T47D (cell line): ENCODE measurements at places on chromosomes 1 and 21.

DNA sequence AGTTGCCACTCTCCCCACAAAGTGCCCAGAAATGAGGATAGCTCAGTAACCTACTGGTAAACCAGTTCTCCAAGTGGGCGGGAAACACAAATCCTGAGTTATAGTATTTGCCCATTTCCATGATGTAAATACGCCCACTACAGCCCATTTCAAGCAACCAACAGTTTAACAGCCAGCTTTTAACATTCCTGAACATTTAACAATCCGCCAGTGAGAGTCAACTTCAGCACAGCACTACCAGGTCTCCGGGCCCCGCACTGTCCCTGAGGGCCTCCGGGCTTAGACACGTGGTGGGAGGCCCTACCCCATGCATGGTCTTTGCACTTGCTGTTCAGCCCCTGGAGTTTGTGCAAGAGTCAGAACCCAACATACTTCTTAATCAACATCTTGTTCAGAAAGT is 132.0 kb upstream of the CTTNBP2NL start:
- no peak for DNase-seq

GRCh38 chr21:34693192-34693810 is 24.5 kb downstream of the CLIC6 start:
- DNase-seq = peak; percentile 48

DNA sequence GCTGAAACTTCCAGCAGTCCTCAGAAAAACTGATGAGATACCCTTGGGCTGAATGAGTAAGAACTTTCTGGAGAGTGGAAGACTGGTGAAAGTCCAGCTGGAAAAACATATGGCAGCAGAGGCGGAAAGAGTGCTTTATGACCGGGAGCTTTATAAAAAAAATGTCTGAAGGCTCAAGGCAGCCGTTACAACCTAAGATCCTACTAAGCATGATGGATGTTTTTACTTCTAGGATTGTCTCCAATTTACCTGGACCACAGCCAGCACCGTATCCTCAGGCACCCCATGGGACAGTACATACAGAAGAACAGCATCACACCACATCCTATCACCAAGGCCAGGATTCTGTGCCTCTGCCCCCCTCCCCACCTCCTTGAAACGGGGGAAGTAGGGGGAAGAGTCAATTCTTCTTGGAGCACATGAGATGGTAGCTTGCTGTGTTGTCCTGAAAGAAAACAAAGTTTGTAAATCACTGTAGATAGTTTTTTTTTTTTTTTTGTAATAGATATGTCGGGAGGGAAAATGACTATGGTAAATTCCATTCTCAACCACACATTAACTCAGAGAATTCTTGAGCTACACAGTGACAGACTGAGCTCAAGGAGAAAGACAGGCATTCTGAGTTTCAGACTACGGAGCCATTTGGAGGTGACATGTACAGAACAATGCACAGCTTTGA is 11.8 kb upstream of the IRF2BP2 start:
- DNase-seq = no peak

- no peak for DNase-seq
These were observed 1.2 kb upstream of the CAP1 start for GRCh38 chr1:40039245-40039756.

- peak; percentile 16 for DNase-seq
These were observed 545 bp downstream of the PATJ start for GRCh38 chr1:61742620-61743430.
